ENCODE measurements at places on chromosomes 12 and 14.

DNA sequence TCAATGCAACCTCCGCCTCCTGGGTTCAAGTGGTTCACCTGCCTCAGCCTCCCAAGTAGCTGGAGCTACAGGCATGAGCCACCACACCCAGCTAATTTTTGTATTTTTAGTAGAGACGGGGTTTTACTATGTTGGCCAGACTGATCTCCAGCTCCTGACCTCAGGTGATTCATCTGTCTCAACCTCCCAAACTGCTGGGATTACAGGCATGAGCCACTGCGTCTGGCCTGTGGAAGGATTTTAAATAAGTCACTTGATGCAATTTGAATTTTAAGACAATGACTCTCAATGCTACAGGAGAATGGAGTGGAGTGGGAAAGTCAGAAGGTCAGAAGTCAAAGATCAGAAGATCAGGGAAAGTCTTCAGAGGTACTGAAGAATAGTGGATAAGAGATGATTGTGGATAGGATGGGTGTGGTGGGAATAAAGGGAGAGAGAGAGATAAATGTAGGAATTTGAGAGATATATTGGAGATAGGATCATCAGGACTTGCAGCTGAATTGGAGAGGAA is 15.4 kb downstream of the TMEM52B start:
- no peak for DNase-seq

DNA sequence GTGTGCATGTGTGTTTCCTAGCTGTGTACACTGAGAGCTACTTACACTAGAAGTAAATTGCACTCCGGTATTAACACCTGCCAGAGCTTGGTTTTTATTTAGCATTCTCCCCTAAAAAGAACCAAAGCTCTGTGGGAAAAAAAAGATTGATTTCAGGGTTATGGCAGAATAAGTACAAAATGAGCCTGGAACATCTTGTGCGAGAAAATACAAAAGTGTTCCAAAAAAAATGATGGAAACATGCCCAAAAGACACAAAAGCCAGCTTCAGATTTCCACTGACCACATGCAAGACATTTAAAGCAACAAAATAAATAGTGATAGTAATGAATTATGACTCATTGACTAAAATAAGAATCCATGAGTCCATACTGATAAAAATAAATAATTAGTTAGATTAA is 188.3 kb downstream of the GXYLT1 start:
- DNase-seq = no peak

DNA sequence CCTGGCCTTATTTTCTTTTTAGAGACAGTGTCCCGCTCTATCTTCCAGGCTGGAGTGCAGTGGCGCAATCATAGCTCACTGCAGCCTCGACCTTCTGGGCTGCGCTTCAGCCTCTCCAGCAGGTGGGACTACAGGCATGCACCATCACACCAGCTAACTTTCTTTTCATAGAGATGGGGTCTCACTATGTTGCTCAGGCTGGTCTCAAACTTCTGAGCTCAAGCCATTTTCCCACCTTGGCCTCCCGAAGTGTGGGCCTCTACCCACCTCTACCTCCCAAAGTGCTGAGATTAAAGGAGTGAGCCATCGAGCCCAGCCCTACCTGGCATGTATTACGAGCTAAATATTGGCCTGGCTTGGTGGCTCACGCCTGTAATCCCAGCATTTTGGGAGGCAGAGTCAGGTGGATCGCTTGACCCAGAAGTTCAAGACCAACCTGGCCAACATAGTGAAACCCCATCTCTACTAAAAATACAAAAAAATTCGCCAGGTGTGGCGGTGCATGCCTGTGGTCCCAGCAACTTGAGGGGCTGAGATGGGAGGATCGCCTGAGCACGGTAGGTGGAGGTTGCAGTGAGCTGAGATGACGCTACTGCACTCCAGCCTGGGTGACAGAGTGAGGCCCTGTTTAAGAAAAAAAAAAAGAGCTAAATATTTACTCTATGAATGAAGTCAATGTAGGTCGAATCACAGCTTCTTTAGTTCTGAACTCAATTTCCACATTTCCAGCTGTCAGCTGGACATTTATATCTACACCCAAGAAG is 7.6 kb upstream of the RILPL1 start:
- DNase-seq = no peak

- DNase-seq = no peak
Observed at GRCh38 chr12:88698471-88698870, 118.2 kb upstream of the KITLG start.

- no peak for DNase-seq
Observed at GRCh38 chr12:109539508-109539907, 33.8 kb downstream of the MMAB start.

GRCh38 chr12:53201177-53201541 is 5.9 kb downstream of the ITGB7 start:
- no peak for DNase-seq

DNA sequence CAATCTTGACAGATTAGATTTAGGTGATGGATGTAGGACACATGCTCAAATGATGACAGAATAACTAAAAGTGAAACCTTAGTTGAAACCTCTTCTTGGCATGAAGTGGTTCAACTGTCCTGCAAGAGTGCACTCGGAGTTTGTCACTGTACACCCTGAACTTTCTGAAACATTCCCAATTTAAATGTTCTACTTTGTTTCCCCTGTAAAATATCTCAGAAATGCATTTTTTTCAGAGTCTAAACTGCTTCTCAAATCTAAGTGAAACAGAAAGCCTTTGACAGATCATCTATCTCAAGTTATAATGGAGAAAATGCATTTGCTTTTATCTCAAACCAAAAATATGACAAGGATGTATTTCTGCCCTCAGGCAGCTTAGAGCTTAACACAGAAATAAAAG is 66.0 kb downstream of the BHLHE41 start:
- no peak for DNase-seq

DNA sequence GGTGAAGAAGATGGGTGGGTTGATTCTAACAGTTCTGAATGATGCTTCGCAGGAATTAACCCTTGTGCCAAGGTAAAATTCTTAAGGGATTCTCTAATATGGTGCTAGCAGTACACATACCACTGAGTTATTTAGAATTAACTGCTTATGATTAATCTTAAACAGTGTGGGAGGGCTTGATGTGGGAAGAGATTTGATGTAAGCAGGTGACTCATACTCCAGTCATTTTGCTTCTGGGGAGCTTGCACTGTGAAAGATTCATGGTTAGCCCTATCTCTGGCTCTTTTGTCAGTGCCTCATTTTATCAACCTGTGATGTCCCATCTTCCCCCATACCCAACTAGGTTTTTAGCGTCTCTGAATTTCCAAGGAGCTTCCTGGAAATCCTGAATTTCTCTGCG is 83.8 kb downstream of the NRXN3 start:
- no peak for DNase-seq

DNA sequence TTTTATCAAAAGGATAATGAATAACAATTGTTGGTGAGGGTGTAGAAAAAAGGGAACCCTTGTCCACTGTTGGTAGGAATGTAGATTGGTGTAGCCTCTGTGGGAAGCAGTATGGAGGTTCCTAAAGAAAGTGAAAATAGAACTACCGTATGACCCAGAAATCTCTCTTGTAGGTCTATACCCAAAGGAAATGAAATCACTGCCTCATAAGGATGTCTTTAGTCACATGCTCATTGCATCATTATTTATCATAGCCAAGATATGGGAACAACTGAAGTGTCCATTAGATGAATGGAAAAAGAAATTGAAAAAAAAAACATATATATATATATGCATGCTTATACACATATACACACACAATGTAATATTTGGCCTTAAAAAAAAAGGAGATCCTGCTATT is 158.8 kb upstream of the NPAS3 start:
- DNase-seq = no peak

- no peak for DNase-seq
Observed at GRCh38 chr14:105891221-105891602, 364.8 kb downstream of the TMEM121 start.

- DNase-seq = no peak
Observed at GRCh38 chr14:75989134-75989533, 3.6 kb downstream of the IFT43 start.

DNA sequence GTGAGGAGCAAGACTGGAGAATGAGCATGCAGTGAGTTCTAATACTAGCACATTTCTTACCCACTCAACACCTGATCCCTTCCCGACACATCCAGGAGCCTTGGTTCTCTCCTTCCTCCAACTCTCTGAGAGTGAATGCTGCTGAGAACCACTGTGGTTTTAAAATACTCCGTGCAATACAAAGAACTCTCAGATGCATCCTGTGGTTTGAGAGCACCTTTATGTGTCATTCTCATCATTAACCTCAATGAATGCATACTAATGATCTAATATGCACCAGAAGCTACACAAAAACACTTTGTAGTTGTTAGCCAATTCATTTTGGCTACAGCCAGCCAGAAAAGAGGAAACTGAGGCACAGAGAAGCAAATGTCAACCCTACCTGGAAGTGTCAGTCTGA is 87.6 kb downstream of the GALNT8 start:
- no peak for DNase-seq

DNA sequence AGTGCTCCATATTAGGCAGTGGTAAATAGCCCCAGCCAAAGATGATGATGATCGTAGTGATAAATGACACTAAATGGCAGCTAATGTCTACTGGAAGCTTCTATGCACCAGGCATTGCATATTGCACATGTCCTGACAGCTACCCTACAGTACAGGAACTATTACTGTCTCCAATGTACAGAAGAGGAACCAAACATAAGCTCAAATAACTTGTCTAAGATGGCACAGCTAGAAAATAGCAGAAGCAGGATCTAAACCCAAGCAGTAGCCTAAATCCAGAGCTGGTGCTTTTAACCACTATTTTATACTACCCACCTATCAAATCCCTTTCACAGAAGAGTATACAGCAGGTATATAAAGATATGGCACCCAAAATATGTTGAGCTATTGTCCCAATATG is 28.9 kb downstream of the ESR2 start:
- DNase-seq = no peak

DNA sequence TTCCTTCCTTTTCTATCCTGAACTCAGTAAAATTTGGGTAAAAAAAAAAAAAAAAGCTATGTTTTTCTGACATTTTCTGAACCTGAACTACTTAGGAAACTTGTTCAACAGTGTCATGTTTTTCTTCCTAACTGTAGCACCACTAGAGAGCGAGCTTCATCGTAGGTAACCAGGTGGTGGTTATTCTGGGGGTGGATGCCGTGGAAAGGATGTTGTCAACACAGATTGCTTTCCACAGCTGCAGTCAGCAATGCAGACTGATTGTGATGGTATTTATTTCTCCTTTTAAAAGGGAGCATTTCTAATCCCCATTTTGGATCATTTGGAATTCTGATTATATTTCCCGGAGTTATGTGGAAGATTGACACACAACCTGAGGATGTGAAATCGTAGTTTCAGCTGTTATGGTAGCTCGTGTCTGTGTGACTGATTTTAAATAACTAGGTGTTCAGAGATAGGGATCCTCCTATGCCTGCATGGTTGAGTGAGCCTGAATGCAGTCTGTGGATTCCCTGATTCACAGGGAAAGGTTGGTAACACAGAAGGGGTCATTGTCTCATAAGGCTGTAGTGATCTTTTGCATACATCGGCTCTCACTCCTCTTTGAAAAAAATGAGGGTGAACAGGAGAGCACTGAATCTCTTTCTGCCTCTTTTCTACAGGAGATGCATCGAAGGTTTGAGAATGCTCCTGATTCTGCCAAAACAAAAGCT is 113.2 kb downstream of the ERC1 start:
- no peak for DNase-seq

- DNase-seq = no peak
Observed at GRCh38 chr12:12744546-12745305, 27.6 kb downstream of the CDKN1B start.

GRCh38 chr12:96828169-96828789 is 78.8 kb upstream of the NEDD1 start:
- no peak for DNase-seq

DNA sequence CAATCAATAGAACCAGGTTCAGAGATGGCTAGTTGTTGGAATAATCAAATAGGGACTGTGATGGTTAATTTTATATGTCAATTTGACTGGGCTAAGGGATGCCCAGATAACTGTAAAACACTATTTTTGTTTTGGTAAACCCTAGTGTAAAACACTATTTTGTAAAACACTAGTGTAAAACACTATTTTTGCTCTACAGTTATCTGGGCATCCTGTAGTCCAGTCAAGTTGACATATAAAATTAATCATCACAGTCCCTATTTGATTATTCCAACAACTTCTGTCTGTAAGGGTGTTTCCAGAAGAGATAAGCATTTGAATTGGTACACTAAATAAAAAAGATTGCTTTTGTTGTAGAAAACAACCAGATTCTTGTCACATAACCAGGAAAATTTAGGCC is 15.6 kb upstream of the EML5 start:
- no peak for DNase-seq

GRCh38 chr12:91161009-91161408 is 21.6 kb downstream of the DCN start:
- DNase-seq = no peak

GRCh38 chr14:25843481-25844470 is 754.1 kb downstream of the NOVA1 start:
- DNase-seq = no peak

GRCh38 chr12:20368651-20369304 is 441 bp downstream of the PDE3A start:
- DNase-seq = no peak

GRCh38 chr14:103657471-103657870 is 28.5 kb downstream of the KLC1 start:
- no peak for DNase-seq

DNA sequence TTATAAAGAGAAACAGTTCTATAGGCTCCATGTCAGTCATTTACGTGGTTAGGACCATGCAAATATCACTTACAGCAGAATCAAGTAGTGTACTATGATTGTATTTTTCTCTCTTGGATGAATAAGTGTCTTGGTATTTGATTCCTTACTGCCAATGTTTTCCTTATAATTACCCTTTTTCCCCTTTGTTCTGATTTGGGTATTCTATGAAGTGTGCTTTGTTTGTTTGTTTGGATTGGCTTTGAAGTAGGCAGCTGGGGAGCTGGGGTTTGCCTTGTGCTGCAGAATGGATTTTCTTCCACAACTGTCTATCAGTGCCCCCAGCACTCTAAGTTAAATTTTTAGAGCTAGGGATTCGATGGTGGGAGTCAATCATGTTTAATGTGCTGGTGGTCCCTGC is 12.4 kb downstream of the TMEM120B start:
- DNase-seq = no peak

DNA sequence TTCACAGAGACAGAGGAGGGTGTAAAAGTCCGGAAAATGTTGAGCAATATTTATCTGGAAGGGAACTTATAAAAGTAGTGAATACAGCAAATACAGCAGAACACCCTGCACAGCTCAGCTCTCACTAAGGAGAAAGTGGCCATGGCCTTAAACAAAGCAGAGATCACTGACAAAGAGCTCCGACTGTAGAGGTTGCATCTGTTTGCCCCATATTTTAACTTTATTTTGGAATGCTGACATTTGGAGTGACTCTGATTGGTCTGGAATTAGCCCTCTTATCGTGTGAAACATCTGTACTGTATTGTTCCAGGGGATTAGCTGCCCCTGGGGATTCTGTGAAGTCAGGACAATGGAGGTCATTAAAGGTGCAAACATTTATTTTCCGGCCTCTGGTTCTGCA is 1275.7 kb upstream of the FLRT2 start:
- DNase-seq = no peak

- no peak for DNase-seq
Observed at GRCh38 chr14:63032641-63033040, 12.6 kb downstream of the KCNH5 start.

GRCh38 chr12:52120951-52121823 is 41.7 kb downstream of the SMIM41 start:
- DNase-seq = no peak
